ENCODE measurements at places on chromosomes 1 and 21.

DNA sequence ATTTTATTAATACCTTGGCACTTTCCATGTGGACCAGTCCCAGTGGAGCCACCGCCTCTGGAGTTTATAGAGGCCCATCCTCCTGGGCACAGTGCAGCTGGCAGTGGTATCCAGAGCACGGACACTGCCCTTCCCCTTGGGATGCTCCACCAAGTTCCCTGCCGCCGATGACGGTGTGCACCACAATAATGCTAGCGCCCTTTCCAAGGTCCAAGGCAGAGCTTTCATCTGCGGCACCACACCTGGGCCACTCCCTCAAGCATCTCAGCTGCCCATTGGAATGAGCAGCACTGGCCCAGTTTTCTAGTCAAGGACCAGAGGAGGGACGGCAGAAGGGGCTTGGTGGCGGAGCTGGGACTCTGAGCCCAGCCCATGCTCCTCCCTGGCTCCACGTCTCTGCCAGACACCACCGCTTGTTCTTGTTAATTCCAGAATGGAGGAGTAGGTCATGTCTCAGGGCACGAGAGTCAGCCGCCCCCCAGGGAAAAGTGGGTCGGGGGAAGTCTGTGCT lies 24.5 kb downstream of the SIM2 start:
- no peak for DNase-seq

GRCh38 chr21:42763581-42764442 lies 110.4 kb downstream of the PDE9A start:
- no peak for DNase-seq

- DNase-seq: no peak
These were observed 123.4 kb upstream of the TNR start for GRCh38 chr1:175866776-175867175.

DNA sequence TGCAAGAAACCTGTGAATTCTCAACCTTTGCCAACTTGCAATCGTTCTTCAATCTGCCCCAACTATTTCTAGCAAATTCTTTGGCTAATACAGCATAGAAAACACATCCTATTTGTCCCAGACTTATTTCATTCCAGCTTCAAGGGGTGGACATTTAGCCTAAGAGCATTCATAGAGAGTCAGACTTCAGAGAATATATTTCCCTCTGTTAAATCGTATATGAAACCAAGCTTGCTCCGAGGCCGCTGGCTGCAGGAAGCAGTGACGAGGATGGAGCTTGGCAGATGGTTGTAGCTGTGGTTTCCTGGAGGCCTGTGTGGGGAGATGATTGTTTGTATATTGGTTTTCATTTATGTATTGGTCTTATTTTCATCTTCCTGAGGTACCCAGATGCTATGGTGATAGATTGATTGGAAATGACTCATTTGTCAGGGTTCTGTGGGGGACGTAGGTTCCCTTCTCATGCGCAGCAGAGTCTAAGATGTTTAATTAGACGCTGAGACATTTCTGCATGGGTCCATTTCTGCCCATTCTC lies 26.1 kb downstream of the MAN1C1 start:
- peak; percentile 27 for DNase-seq

GRCh38 chr21:38459490-38459889 lies 38.8 kb downstream of the ERG start:
- no peak for DNase-seq

GRCh38 chr1:54763816-54764132 lies 549 bp downstream of the PARS2 start:
- no peak for DNase-seq

DNA sequence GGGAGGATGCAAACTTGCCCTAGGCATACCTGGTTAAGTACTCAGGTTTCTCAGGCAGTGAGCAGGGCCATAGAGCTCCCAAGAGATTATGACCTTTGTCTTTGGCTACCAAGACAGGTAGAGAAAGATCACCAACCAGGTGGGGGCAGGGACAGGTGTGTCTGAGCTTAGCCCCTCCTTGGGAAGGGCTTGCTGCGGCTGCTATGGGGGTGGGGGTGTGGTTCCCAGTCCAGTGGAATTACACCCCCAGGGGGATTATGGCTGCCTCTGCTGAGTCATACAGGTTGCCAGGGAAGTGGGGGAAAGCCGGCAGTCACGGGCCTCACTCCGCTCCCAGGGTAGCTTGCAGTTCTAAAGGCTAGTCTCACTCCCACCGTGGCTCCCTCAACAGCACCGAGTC lies 65.2 kb upstream of the FAM163A start:
- DNase-seq: no peak

- DNase-seq: no peak
These were observed 14.7 kb downstream of the GREM2 start for GRCh38 chr1:240597153-240597745.

DNA sequence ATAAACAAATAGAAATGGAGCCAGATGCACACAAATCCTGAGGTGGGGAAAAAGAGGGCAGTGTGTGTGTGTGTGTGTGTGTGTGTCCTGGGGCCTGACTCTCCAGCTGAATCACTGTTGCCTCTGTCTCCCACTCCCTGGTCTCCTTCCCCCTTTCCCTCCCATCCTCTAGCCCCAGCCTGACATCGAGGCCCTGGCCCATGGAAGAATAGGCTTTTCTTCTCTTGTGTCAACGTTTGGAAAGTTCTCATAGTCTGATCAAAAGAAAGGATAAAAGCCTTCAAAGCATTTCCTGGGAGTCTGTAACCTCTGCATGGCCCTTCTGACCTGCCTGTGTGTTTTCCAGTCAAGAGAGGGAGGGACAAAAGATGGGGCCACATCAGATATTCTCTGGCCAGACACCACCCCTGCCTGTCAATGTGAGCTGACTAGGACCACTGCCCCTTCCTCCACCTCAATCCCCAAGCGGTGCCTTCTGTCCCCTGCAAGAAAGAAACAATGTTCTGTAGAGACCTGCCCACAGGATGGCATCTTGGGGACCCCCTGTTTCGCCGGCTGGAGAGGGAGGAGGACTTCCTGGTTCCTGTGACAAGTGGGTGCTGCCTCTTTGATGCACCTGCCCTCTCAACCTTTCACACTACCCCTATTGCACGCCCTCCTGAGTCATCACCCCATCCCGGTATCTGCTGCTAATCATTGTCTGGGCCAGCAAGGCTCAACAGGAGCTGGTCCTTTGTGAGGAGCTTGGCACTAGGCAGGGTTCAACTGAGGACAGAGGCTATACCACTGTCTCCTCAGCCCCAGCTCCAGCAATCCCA lies 16.2 kb downstream of the KCNJ10 start:
- no peak for DNase-seq

- no peak for DNase-seq
These were observed 8.9 kb downstream of the IFFO2 start for GRCh38 chr1:18947570-18947969.

DNA sequence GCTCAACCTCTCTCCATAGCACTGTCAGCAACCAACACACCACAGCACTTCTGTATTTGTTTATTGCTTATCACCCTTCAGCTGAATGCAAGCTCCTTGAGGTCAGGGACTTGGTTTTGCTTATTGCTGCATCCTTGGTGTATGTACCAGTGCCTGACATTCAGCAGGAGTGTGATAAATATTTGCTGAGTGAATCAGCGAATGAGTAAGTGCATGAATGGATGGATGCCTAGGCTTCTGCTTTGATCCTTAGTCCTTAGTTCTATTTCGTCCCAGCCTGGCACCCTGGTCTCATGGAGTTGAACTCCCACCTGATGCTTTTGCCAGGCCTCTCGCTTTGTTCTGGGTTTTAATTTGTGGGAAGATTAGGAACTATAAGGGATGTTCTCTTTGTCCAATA lies 88.2 kb downstream of the ZSCAN20 start:
- no peak for DNase-seq

GRCh38 chr1:26470878-26471497 lies 1.3 kb upstream of the HMGN2 start:
- no peak for DNase-seq

DNA sequence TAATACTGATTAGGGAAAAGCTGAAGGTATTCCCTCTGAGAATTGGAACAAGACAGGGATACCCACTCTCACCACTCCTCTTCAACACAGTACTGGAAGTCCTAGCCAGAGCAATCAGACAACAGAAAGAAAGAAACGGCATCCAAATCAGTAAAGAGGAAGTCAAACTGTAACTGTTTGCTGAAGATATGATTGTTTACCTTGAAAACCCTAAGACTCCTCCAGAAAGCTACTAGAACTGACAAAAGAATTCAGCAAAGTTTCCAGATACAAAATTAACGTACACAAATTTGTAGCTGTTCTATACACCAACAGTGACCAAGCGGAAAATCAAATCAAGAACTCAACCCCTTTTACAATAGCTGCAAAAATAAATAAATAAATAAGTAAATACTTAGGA lies 78.6 kb downstream of the EXTL2 start:
- DNase-seq: no peak

GRCh38 chr1:174911606-174912005 lies 88.1 kb upstream of the CACYBP start:
- DNase-seq: no peak

- DNase-seq: no peak
These were observed 142.2 kb upstream of the NBPF11 start for GRCh38 chr1:148294116-148294807.

GRCh38 chr1:226779561-226779960 lies 40.5 kb upstream of the ITPKB start:
- DNase-seq: no peak

DNA sequence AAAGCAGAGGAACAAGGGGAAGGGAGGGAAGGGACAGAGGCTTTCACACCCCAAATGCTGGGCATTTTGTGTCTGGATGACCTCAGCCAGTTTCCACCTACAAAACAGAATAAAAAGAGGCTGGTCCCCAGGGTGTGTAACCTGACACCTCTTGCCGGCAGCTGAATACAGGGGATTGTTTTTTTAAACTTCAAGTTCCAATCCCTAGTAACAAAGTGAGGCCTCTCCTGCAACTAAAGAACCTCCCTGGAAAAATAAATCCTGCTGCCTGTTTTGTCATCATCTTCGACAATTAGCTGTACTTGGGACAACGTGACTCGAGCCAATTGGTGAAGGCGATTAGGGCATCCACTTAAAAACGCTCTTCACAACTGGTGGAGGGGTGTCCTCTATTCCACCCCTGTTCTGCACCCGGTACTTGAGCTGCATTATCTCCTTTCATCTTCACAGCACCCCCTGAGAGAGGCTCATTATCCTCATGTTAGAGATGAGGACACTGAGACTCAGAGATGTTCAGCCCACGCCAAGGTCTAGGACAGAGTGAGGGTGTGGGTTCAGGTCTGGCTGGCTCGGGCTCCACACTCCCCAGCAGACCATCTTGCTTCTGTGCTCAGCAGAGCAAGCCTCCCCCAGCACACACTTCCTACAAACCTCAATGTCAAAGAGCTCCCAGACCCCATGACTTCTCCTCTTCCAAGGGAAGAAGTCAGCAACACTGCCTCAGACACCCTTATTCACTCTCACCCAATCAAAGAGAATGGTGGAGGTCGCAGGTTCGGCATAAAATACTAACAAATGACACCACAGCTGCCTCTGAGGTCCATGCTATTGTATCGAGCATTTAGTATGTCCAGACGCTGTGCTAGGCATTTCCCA lies 15.2 kb downstream of the ITPKB start:
- DNase-seq: no peak

GRCh38 chr1:165456114-165456513 lies 11.2 kb upstream of the RXRG start:
- no peak for DNase-seq

- no peak for DNase-seq
These were observed 42.7 kb downstream of the ATP5PF start for GRCh38 chr21:25691976-25692375.

DNA sequence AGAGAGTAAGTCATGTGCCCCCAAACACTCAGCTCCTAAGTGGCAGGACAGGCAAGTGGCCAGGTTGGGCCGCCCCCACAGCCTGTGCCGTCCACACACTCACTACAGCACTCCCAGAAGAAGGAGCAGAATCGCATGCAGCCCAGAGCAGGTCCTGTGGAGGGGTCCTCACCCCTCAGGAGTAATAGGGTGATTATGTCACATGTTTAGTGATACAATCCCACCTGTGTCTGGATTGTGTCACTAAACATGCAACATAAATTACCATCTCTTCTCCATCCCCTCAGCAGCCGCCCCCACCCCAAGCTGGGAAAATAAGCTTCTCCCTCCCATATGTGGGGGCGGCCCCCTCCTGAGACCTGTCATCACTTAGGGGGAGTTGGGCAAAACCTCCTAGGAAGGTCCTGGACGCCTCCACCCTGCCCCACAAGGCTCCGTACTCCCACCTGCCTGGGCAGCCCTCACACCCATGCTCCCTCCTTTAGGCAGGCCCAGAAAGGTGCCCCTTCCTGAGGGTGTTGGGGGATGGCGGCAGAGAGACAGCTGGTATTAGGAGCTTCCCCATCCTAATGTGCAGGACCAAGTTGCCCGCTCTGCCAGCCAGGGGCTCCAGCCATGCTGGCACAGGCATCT lies 56.9 kb downstream of the STUM start:
- no peak for DNase-seq

DNA sequence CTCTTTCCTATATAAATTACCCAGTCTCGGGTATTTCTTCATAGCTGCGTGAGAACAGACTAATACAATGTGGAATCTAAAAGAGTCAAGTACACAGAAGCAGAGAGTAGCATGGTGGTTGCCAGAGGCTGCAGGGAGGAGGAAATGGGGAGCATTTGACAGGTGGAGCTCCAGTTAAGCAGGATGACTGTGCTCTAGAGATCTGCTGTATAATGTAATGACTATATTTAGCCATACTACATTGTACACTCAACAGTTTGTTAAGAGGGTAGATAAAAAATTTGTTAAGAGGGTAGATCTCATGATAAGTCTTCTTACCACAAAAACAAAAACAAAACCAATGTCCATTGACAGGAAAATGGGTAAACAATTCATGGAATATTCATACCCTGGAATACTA lies 82.1 kb downstream of the MT1HL1 start:
- no peak for DNase-seq

DNA sequence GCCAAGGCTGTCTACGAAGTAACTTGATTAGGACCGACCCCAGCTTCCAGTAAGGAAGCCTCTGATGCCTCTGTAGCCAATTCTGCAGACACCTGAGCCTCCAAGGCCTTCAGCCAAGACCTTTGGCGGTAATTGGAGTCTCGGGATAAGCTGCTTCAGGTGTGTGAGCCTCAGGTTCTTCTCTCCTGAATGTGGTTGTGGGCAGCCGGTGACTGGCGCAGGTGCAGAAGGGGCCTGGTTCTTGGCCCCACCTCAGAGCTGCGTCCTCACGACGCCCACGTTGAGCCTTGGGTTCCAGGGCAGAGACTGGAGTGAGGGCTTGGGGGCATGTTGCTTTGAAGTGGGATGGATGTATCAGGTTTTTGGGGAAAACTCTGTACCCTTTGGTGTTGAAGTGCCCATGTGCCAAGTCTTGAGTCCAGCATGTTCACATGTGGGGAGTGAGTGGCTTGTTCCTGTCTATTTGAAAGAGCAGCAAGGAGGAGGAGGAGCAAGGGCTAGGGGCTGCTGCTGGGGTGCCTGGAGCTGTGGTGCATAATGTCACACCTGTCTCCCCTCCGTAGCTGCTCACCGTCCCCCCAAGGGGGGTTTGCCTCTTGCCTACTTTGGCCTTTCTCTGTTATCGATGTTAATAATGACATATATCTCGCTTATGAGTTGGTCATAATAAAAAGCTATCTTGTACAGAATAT lies 1.4 kb downstream of the PSEN2 start:
- no peak for DNase-seq
